T47D (cell line): ENCODE measurements at places on chromosomes 7 and 10.
A peak's percentile ranks its signal among the peaks of the same experiment; 100 is the strongest.

GRCh38 chr7:21542891-21543527 lies at the start of gene DNAH11:
Gene DNAH11, plus strand, starts transcription at chr7:21543039. Its CDS starts 207 bp downstream, at chr7:21543246.
- no peak for DNase-seq

DNA sequence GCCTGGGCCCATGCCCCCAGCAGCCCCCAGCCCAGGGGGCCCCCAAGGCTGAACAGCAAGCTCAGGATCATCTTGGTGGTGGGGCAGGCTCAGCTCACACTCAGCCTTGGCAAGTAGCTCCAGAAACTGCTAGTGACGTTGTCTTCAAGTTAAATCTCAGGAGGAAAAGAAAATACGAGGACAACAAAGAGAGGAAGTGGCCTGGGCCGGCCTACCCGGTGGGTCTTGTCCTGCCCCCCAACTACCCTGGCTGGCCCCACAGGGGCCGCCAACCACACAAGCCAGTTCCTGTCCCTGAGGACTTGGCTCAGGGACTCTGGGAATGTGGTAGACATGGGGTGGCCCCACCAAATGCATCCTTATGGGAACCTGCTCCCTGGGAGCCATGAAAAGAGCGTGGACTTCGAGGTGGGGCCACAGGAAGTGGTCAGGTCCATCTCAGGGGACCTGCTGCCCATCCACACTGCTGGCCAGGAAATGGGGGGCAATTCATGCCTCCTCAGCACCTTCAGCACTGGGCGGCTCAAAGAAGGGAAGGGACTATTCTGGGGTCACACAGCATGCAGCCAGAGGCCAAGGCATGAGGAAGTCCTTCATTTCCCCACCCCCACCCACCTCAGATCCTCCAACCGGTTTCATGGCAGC lies at the start of gene MMRN2:
MMRN2 (minus strand) TSS at position 145 of the 645 bp plus-strand sequence; CDS start at position 71, 74 bp downstream.
- DNase-seq, result no peak

DNA sequence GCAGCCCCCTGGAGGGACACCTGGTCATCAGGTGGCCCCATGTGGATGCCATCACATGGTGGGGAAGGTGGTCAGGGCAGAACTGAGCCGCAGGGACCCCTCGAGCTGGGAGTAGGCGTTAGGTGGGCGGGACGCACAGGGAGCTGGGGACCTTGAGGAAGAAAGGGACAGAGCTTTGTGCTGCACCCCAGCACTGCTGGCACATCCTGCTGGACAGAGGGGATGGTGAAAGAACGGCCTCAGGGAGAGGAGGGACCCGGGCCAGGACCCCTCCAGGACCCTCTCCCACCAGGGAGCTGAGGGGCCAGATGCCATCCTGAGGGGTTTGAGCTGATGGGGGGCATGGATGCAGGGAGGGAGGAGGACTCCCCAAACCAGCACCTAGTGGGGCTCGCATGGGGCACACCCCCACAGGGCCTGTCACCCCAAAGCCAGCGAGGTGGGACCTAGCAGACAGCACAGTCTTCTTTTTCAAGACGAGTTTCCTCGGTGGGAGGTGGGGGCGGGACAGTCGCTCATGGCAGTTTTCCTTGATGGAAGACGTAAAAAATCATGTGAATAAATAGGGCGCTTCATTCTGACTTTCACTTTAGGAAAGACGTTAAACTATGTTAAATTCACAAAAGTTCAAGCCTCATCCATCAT lies 43.3 kb downstream of the STK32C start:
- DNase-seq, result no peak

GRCh38 chr10:122435212-122435827 lies 19.1 kb upstream of the ARMS2 start:
- DNase-seq, result peak; percentile 43

- no peak for DNase-seq
Measured at GRCh38 chr7:40525764-40526163, 391.0 kb downstream of the SUGCT start.

DNA sequence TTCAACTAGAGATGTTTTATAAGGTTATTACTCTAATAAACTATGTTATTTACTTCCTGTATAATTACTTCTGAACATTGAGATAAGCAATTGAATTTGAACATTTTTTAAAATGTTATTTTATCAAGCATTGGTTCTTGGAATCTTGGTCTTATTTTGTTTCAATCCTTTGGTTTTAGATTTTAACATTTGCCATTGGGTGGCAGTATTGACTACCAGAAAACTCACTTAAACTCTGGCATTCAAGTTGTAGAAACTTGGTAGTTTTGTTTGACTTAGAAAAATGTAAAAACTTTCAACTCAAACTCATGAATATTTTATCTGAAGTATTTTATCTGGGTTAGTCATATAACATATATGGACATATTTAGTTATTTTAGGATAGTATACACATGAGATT lies 48.1 kb downstream of the ATRNL1 start:
- no peak for DNase-seq

DNA sequence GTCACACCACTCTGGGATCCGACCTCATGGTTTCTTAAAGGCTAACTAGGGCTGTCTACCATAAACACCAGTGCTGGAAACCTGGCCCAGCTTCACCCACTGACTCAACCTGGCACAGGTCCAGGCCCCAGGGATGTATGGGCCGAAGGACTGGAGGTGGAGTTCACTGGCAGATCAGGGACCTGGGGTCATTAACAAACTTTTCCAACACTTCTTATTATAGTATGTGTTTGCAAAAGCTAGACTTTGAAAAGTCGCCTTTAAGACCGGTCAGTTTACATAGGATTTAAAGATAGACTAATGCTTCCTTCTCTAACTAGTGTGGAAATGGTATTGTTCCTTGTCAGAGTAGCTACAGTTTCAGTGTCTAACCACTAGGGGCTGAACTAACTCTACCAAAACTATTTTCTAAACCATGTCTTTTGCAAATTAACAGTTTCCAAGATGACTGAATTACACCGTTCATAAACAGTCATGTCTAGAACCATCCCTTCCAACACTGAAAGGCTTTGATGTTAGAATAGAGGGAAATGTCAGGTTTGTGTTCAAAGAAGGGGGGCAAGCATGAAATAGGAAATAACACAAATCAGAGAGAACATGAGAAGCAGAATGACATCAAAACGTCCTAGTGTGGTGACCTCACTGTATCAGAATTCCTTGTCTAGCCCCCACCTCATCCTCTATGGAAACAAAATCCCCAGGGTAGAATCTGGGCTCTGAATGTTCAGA lies 29.7 kb downstream of the STN1 start:
- peak; percentile 61 for DNase-seq

DNA sequence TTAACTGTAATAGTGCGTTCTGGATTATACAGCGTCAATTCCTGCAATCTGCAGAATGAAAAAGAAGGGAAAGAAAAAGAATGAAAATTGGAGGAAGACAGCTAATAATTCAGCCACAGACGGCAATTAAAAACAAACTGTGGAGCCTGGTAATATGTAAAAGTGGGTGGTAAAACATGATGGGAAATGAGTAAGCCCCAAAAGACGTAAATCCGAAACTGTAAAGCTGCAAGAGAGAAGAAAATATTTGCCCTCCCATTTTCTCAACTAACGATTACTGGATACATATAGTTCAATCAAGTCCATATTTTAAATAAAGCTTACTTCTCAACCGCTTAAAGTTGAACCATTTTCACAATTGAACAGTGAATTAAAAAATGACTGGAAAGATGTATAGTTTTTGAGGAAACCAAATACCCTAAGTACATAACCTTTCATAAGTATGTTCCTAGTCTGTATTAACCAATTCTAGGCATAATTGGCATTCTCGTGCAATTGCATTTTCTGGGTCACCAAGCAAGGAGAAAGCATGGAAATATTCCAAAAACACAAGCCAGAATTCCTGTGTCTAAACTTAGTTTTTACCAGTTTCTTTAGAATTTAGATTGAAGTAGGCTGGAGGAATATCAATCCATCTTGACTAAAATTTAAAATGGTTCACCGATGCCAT lies 44.8 kb downstream of the MALSU1 start:
- DNase-seq, result no peak

DNA sequence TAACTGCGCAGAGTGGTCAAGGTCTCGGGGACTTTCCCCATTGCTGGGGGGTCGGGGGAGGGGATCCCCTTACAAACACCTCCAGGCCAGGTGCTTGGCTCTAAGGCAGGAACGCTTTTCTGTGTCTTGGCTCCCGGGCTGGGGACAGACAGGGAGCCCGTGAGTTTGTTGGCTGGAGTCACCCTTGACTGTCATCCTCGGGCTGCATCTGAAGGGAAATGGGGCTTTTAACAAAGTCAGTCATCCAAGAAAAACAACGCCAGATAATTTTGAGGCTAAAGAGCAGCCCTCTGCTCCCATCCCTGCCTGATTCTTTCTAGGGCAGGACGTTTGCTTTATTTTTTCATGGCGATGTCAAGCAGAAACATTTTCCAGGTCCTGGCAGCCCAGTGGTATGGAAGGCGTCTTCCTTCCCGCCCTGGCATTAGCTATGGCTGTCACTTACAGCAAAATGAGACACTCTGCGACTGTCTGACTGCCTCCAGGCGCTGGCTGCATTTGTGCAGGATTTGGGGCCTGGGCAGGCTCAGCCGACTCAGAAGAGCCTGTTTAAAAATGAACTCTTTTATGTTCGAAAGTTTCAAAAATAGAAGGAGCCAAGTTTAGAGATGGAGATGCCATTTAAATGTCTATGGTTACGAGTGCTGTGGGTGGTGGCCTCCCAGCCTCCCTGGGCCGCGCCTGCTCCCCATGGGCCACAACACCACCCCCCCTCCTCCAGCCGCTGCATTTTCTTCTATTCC lies 54.7 kb upstream of the TNS3 start:
- no peak for DNase-seq
